NCI-H524 (cell line): ENCODE measurements at places on chromosomes 5 and 9.

DNA sequence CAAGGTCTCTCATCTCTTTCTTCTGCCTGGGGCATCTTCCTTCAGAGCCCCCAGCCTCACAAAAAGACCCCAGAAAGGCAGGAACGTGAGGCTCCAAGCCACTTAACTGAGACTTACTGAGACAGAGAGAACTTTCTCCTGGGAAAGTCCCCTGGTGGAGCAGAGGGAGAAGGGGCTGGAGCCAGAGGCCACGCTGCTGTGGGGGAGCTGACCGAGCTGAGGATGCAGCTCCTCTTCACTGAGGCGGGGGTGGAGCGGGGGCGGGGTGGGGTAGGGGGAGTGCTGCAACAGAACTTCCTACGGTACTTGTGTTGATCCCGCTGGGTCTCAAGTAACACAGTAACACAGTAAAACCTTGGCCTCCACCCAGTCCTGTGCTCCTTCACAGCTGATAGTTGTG is 204.0 kb downstream of the FSTL4 start:
- DNase-seq, result no peak

- no peak for DNase-seq
Observed at GRCh38 chr9:128285033-128285784, 9.1 kb downstream of the SWI5 start.

DNA sequence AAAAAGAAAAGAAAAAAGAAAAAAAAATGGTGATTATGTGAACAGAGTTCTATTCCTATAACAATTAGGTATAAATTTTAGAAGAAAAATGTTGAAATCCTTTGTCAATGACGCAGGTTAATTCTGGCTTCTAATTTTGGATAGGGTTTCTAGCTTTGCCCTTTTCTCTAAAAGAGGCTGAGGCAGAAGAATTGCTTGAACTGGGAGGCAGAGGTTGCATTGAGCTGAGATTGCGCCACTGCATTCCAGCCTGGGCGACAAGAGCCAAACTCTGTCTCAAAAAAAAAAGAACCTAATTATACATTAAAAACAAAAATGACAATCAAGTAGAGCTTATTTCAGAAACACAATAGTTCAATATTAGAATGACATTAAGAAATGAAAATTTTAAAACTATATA is 2.9 kb downstream of the STXBP1 start:
- DNase-seq, result no peak

- DNase-seq, result peak; percentile 4
Observed at GRCh38 chr9:68416936-68417564, 60.6 kb downstream of the PGM5 start.
